ENCODE measurements at places on chromosomes 5 and 9. TPM values are rescaled to one million over a fixed set of nuclear protein-coding genes. Genes with fewer than 3 reads are reported as not detected.

Gene SPINK13
- not detected for total RNA-seq

Gene G3BP1
- 135 TPM for total RNA-seq

DNA sequence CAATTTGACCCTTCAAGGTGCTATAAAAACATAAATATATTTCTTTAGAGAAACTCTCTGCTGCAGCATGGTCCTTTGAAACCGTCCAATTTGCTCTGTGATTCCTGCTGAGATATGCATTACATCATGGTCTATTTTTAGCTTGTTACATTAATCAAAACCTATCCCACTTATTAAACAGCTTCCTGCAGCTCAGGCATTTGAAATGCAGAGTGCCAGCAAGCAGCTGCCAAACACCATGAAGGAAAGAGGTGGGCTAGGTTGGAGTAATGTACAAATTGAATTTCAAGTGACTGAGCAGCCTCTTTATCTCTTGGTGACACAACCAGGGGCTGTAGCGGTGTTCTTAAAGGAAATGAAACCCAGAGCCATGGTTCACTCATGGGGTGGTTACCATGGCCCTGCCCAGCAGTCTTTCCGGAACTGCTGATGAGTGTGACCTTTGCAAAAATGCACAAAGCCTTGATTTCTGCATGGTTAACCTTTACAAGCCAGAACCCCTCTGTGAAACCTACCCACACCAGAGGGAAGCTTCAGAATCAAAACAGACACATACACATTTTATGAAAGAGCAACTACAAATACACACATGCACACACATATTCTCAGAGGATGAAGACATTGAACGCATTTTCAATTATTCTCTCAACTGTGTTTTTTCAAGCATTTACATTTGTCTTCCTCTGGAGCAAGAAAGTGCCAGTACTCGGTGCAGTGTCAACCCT lies 155.8 kb upstream of the ZNF608 start:
- peak; percentile 14 for DNase-seq

DNA sequence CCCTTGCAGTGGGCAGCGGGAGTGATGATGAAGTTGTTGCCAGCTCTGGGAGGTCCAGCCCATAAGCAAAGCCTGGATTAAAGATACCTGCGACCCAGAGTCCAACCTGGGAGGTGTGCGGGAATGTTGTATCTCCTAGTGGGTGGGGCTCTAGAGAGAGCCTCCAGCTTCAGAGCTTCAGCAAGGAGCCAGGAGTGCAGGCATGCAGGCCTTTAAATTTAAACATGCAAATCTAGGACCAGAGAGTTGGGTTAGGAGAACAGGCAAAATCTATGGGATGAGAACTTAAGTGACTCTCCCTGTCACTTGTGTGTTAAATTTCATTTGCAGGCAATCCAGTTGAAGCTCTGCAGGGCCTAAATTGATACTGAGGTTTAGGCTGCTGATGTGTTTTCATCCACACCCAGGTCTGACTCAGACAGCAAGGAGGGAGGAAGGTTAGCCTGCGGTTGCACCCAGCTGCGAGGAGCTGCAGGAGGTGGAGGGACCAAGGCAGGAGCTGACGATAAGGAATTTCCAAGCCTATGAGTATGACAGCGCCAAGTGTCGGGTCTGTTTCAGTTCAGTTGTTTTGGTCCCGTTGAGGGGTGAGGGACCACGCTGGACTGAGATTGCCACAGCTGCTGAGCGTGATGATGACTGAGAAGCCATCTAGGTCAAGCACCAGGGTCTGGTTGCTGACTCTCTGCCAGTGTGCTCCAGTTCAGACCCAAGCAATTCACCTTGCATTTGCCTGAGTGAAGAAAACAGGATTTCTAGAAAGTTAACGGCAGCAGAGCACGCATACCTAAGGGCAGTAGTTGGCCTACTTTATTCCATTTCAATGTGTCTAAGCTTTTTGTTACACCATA lies 243.0 kb downstream of the ICE1 start:
- DNase-seq: no peak

- DNase-seq: no peak
These were observed 7.8 kb upstream of the KCNIP1 start for GRCh38 chr5:170495825-170496661.

GRCh38 chr9:131258186-131258585 lies 18.1 kb downstream of the FAM78A start:
- DNase-seq: no peak

GRCh38 chr5:66747607-66748006 lies 151.4 kb downstream of the MAST4 start:
- no peak for DNase-seq

GRCh38 chr9:131739959-131740648 lies at the start of gene RAPGEF1:
Gene RAPGEF1 (minus strand): TSS chr9:131740076. CDS start chr9:131739830, 246 bp downstream.
- DNase-seq: peak; percentile 62
